ENCODE measurements at places on chromosomes 12 and 14.
A peak's percentile ranks its signal among the peaks of the same experiment; 100 is the strongest.

GRCh38 chr12:43213608-43214007 lies 338.4 kb downstream of the ADAMTS20 start:
- no peak for DNase-seq

- DNase-seq, result no peak
Observed at GRCh38 chr14:102485693-102486512, 23.7 kb downstream of the ANKRD9 start.

- no peak for DNase-seq
Observed at GRCh38 chr12:11348439-11348838, 38.2 kb upstream of the PRB4 start.

- DNase-seq, result peak; percentile 68
Observed at GRCh38 chr12:3752741-3753486, at the start of gene CRACR2A. Gene CRACR2A, minus strand, starts transcription at chr12:3753109. Its CDS starts 56,110 bp downstream, at chr12:3696999.

DNA sequence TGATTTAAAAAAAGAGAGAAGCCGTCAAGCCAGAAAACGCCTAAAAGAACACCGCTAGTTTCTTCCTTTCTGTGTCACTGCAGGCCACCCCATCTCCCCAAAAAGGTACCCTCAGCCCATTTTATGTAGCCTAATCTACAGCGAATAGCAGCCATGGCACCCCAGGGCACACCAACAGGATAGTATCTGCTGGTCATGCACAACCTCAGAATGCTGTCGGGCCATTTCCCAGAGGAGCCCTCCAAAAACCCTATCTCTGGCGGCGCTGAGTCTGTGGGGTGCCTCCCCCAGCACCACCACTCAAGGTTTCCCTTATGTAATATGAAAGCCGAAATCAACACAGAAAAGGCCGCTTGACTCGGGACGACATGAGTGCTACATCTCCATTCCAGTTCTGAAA lies 98.9 kb downstream of the BCL11B start:
- no peak for DNase-seq

- no peak for DNase-seq
Observed at GRCh38 chr14:66003082-66003730, 483.0 kb upstream of the CCDC196 start.

- DNase-seq, result no peak
Observed at GRCh38 chr12:85509081-85509856, 229.2 kb downstream of the ALX1 start.

- no peak for DNase-seq
Observed at GRCh38 chr12:92295523-92295922, 149.9 kb upstream of the BTG1 start.

DNA sequence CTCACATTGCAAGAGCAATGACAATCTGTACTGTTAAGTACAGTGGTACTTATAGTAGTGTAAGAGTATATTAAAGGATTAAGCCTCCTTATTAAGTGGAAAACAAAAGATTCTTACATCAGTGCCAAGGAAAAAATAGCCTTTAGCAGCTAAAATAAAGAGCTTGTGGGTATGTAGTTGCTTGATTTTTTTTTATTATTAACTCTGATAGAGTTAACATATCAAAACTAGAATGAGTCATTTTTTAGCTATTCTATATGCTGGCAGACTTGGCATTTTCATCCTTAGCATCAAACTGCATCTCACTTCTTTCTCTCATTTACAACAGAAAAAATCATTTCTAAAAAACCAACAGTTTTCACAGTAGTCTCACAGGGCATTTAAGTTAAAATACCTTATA lies 86.5 kb downstream of the ATP2B1 start:
- DNase-seq, result no peak

- DNase-seq, result peak; percentile 76
Observed at GRCh38 chr12:53231921-53232645, at the start of gene RARG. Gene RARG, minus strand, starts transcription at chr12:53232209. Its CDS starts 4,664 bp downstream, at chr12:53227545.

DNA sequence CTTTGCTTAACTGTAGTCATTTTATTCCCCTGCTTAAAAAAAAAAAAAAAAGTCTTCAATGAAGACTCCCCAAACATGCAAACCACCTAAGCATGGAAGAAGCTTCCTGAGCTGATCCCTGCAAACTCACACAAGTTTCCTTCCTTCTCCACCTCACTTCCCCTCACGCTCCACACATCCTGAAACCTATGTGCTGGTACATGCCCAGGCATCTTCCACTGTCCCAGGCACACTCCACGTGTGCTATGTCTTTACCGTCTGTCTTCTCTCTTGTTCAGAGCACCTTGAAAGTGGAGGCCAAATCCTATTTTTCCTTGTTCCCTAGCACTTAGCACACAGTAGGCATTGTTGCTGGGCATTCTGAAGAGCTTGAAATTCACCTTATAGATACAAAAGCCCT lies 13.4 kb downstream of the LRIG3 start:
- no peak for DNase-seq

- DNase-seq, result peak; percentile 77
Observed at GRCh38 chr14:99995700-99996356, 69.4 kb upstream of the EVL start.

- no peak for DNase-seq
Observed at GRCh38 chr12:98870504-98870903, 225.4 kb downstream of the APAF1 start.

DNA sequence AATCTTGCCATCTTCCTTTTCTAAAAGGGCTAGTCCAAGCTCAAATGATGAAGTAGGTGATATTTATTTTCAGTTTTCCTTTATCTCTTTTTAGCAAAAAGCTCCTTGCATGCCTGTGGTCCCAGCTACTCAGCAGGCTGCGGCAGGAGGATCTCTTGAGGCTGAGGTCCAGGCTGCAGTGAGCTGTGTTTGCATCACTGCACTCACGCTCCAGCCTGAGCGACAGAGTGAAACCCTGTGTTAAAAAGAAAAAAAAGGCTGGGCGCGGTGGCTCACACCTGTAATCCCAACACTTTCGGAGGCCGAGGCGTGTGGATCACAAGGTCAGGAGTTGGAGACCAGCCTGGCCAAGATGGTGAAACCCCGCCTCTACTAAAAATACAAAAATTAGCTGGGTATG lies 5.0 kb downstream of the TMEM116 start:
- DNase-seq, result no peak

- DNase-seq, result no peak
Observed at GRCh38 chr12:57171668-57172067, 24.2 kb upstream of the LRP1-AS start.

DNA sequence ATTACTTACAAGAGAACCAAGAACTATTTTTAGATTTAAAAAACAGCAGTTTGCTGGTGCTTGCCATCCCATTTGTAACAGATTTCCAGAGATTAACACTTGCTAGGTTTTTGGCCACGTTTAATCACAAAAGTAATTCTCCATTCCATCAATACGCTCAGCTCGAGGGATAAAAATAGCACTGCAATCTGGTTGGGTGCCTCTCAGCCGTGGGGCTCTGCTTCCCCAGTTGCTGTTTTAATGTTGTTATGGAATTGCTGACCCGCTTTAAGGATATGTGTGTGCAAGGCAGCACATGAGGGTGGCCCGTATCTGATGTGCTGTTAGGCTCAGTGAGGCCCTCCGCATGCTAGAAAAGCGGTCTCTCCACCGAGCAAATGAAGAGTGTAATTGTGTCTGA lies 222.2 kb upstream of the TMEM260 start:
- DNase-seq, result no peak

DNA sequence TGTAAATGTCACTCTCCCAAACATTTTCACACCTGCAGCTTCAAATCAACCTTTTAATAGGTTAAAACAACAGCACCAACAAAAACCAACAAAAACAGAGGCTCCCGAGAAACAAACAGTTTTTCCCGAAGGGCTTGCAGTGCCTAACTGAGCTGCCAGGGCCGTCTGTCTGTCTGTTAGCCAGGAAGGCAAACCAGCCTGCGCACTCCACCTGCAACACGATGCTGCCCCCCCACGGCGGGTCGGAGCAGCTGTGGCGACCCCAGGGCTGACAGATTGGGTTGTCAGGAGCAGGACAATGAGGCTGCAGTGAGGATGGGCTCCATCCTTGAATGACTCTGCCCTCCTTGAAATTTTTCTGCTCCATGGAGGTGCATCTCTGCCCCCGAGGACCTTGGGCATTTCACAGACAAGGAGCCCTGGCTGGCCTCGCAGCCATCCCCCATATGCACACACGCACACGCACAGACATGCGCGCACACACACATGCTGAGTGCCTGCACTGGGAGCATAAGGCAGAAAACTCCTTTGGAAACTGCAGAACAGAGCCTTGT lies 2.6 kb downstream of the RTL1 start:
- peak; percentile 54 for DNase-seq

- peak; percentile 46 for DNase-seq
Observed at GRCh38 chr14:50318031-50318626, 6.0 kb downstream of the DMAC2L start.

GRCh38 chr14:99595524-99595923 lies 8.5 kb downstream of the CCDC85C start:
- no peak for DNase-seq

- no peak for DNase-seq
Observed at GRCh38 chr12:13176256-13176655, 20.3 kb upstream of the EMP1 start.

- DNase-seq, result no peak
Observed at GRCh38 chr12:96257550-96258103, 63.5 kb downstream of the ELK3 start.

DNA sequence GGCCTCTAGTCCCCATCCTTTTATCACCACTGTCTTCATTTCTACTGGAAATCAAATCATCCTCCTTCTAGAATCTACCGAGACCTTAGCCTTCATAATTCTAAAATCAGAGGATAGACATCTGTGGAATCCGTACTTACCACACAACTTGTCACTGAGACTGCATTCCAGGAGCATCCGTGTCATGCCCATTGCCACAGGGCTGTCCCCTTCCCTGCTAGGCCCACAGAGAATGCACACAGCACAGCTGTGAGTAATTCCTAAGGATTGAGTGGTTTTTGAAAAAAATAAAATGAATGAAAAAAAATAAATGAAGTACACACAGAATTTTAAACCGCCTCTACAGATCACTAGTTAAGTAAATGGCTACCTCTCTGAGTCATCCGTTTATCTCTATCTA lies 21.0 kb upstream of the MAGOHB start:
- no peak for DNase-seq

DNA sequence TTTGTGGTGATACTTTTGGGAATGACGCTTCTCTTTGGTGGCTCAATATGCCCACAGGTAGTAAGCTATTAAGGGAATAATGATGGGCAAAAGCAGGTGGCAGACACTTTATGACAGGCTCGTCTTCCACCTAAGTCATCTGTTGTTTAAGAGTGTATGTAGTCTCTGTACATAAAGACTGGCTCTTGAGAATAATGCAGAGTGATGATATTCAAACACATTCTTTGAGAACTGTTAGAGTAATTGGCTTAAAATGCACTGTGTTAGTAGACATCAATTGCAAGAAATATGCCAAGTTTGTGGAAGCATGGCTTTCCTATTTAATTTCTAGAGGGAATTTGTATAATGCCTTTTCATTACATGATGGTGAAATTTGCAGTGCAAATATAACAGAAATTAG lies 694.8 kb upstream of the MIS18BP1 start:
- DNase-seq, result no peak

GRCh38 chr12:8648576-8649205 lies 13.9 kb downstream of the MFAP5 start:
- DNase-seq, result no peak

- DNase-seq, result peak; percentile 26
Observed at GRCh38 chr12:130764475-130765185, 48.5 kb upstream of the RIMBP2 start.

Measured in A549 (cell line).